Activated CD8-positive, alpha-beta T cell treated with anti-CD3 and anti-CD28 coated beads, Interleukin-2, amount 10 ng/mL, durations not matched to agents 7 days and 5 days (primary cell): ENCODE measurements at places on chromosomes 7 and 10.
A peak's percentile ranks its signal among the peaks of the same experiment; 100 is the strongest.

GRCh38 chr10:31578951-31579350 lies 259.9 kb downstream of the ZEB1 start:
- DNase-seq = no peak
- H3K27ac ChIP-seq = no peak overlapping the region
- H3K4me1 ChIP-seq = no peaks in the 10 kb centered on the region
- H3K36me3 ChIP-seq = no peaks in the 10 kb centered on the region
- no peak overlapping the region for H3K4me3 ChIP-seq

- H3K27ac ChIP-seq = peak overlapping the region; percentile 56
- peaks cover 72% of the 10 kb centered on the region for H3K4me1 ChIP-seq
- no peaks in the 10 kb centered on the region for H3K27me3 ChIP-seq
- peaks cover 65% of the 10 kb centered on the region for H3K36me3 ChIP-seq
Observed at GRCh38 chr7:130946114-130946513, 212.1 kb upstream of the KLF14 start.

- H3K27ac ChIP-seq = no peak overlapping the region
- H3K4me3 ChIP-seq = no peak overlapping the region
- H3K27me3 ChIP-seq = peaks cover 5% of the 10 kb centered on the region
- no peaks in the 10 kb centered on the region for H3K36me3 ChIP-seq
Observed at GRCh38 chr7:103833401-103833800, 156.1 kb downstream of the RELN start.

DNA sequence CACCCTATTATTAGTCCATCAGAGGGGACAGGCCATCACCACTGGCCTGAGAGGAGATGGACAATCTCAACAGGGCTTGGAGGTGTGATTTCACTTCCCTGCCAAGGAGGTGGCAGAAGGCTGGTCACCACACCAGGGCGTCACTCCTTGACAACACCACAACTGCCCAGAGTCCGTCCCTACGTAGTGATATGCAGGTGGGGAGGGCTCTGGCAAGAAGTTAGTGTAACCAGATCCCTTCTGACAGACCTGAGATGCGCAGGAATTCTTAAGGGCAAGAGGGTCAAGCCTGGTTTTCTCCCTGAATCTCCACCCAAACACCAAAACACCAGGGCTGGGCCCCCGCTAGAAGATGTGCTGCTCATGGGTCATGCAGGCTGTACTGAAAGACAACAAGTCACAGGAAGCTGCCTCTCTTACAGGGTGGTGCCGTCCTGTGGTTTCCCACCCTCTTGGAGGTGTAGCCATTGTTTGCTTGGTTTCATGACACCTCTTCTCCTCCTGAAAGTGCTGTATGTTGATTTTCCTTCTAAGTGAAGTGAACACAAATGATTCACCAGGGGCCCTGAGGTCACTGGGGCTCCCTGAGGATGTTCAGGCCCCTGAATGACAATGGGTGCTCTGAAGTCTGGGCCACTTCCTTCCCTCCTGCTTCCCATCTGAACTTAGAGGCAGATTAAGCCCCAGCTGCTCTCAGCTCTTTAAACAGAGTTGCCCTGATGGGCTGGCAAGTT lies 27.1 kb downstream of the ATXN7L1 start:
- peak; percentile 81 for DNase-seq
- peaks cover 49% of the 10 kb centered on the region for H3K4me1 ChIP-seq
- H3K27ac ChIP-seq = peak overlapping the region; percentile 91
- H3K4me3 ChIP-seq = peak overlapping the region; percentile 49

GRCh38 chr7:131605280-131605878 lies 49.0 kb upstream of the PODXL start:
- DNase-seq = no peak
- H3K4me1 ChIP-seq = no peaks in the 10 kb centered on the region
- H3K27me3 ChIP-seq = peaks cover 14% of the 10 kb centered on the region
- H3K36me3 ChIP-seq = no peaks in the 10 kb centered on the region

DNA sequence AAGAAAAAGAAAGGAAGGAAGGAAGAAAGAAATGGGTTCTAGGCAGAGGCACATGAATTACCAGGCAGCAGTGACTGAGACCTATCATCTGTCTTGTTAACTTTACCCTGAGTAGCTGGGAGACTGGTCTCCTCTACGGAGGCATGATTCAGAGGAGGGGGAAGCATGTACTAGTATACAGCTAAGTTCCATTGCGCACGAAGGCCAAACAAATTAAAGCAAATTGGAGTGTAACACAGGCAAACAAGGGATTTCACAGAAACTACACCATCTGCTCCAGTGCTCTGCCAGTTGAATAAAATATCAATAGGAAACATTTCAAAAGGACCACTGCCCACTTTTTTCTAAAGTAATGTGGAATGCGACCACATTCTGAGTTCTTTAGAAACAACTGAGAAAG lies 65.9 kb upstream of the RSU1 start:
- H3K4me3 ChIP-seq = no peak overlapping the region
- H3K27ac ChIP-seq = no peak overlapping the region
- peaks cover 5% of the 10 kb centered on the region for H3K27me3 ChIP-seq
- no peak for DNase-seq
- no peaks in the 10 kb centered on the region for H3K4me1 ChIP-seq
- no peaks in the 10 kb centered on the region for H3K36me3 ChIP-seq

DNA sequence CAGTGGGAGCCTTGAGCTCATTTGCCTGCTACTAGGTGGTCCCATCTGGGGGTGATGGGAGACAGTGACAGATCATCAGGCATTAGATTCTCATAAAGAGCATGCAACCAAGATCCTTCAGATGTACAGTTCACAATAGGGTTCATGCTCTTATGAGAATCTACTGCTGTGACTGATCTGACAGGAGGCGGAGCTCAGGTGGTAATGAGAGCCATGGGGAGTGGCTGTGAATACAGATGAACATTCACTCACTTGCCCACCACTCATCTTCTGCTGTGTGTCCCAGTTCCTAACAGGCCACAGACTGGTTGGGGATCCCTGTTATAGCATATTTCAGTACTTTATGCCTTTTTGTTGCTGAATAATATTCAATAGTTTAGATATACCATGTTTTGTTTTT lies 6.6 kb upstream of the UBE2D1 start:
- DNase-seq = no peak
- H3K4me3 ChIP-seq = no peak overlapping the region
- H3K27me3 ChIP-seq = peaks cover 18% of the 10 kb centered on the region
- H3K4me1 ChIP-seq = peaks cover under 1% of the 10 kb centered on the region
- no peaks in the 10 kb centered on the region for H3K36me3 ChIP-seq
- H3K27ac ChIP-seq = no peak overlapping the region

- H3K4me3 ChIP-seq = no peak overlapping the region
- no peak overlapping the region for H3K27ac ChIP-seq
- H3K36me3 ChIP-seq = no peaks in the 10 kb centered on the region
- H3K27me3 ChIP-seq = peaks cover 11% of the 10 kb centered on the region
- DNase-seq = no peak
Observed at GRCh38 chr7:155975490-155975889, 163.2 kb upstream of the SHH start.

GRCh38 chr7:39199006-39199405 lies 221.3 kb downstream of the POU6F2 start:
- no peaks in the 10 kb centered on the region for H3K4me1 ChIP-seq
- H3K27ac ChIP-seq = no peak overlapping the region
- H3K27me3 ChIP-seq = no peaks in the 10 kb centered on the region
- no peaks in the 10 kb centered on the region for H3K36me3 ChIP-seq

DNA sequence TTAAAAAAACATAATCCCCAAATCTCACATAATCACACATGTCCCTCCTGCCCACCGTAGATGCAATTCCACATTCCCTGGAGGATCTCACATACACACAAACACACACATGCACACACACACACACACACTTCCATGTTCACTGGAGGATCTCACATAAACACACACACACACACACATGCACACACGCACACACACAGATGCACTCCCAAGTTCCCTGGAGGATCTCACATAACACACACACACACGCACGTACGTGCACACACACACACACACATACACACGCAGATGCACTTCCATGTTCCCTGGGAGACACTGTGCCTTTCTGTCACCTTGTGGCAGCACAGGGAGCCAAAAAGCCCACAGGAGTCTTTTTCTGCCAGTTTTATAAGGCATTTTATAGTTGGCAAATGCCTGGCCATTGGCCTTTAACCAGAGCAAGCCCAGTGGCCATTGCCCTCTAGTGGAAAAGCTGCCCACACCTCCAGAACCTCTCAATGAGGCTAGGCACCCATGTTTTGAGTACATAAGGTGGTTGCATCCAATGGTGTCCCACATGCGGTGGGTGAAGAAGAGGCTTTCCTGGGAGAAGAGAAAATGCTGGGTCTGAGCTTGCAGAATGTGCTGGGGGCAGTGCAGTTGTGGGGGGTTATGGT lies 115.4 kb upstream of the ACBD5 start:
- no peaks in the 10 kb centered on the region for H3K36me3 ChIP-seq
- H3K27ac ChIP-seq = no peak overlapping the region
- H3K27me3 ChIP-seq = peaks cover 4% of the 10 kb centered on the region
- no peak for DNase-seq
- H3K4me1 ChIP-seq = no peaks in the 10 kb centered on the region

DNA sequence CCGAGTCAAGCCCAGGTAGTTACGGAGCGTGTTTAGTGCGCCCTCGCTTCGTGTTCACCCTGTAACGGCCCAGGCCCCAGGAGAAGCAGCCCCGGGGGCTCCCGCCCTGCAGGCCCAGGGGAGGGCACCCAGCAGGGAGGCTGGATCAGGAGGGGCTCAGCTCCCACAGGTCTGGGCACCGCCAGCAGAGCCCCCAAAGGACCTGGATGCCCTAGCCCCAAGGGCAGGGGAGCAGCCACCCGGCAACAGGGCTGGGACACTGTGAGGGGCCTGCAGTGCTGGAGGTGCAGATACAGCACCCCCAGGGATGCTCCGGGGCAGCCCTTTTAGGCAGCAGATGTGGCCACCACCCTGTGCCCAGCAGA lies 35.2 kb downstream of the PWWP2B start:
- H3K27ac ChIP-seq = no peak overlapping the region
- H3K4me1 ChIP-seq = peaks cover 10% of the 10 kb centered on the region
- no peak overlapping the region for H3K4me3 ChIP-seq
- no peak for DNase-seq
- H3K27me3 ChIP-seq = no peaks in the 10 kb centered on the region
- H3K36me3 ChIP-seq = no peaks in the 10 kb centered on the region

- no peak overlapping the region for H3K27ac ChIP-seq
- no peaks in the 10 kb centered on the region for H3K27me3 ChIP-seq
- H3K4me1 ChIP-seq = no peaks in the 10 kb centered on the region
- DNase-seq = no peak
- H3K4me3 ChIP-seq = no peak overlapping the region
Observed at GRCh38 chr10:74612195-74612594, 214.2 kb upstream of the KAT6B start.

GRCh38 chr10:110992006-110992800 lies 72.8 kb downstream of the SHOC2 start:
- H3K27ac ChIP-seq = no peak overlapping the region
- no peak for DNase-seq
- H3K4me3 ChIP-seq = peak overlapping the region; percentile 26
- H3K4me1 ChIP-seq = peaks cover 28% of the 10 kb centered on the region
- H3K27me3 ChIP-seq = no peaks in the 10 kb centered on the region

DNA sequence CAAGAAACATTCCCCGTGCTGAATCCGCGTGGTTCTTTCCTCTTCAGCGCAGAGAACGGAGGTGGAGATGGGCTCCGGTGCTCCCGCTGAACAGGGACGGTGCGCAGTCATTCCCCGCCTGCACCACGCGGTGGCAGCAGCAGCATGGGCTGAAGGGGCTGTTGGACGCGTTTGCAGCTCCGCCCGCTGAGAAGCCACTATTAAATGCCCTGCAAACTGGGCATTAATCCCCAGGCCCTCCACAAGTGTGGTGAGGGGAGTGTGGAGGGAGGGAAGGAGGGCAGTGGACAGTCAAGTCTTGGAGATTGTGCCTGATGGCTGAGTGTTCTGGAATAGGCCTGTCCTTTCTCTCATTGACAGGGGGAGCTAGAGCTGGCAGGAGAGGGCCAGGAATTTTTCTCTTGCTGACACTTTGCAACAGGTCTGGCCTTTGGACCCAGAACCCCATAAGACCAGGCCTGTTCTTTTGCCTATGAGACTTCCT lies 240.2 kb upstream of the INHBA start:
- peaks cover 20% of the 10 kb centered on the region for H3K27me3 ChIP-seq
- H3K27ac ChIP-seq = peak overlapping the region; percentile 33
- peaks cover 10% of the 10 kb centered on the region for H3K4me1 ChIP-seq
- no peaks in the 10 kb centered on the region for H3K36me3 ChIP-seq
- peak; percentile 79 for DNase-seq
- H3K4me3 ChIP-seq = no peak overlapping the region

- H3K27me3 ChIP-seq = no peaks in the 10 kb centered on the region
- H3K4me3 ChIP-seq = no peak overlapping the region
- H3K27ac ChIP-seq = no peak overlapping the region
- H3K4me1 ChIP-seq = no peaks in the 10 kb centered on the region
Observed at GRCh38 chr10:46197050-46197449, 89.7 kb upstream of the ANTXRL start.

DNA sequence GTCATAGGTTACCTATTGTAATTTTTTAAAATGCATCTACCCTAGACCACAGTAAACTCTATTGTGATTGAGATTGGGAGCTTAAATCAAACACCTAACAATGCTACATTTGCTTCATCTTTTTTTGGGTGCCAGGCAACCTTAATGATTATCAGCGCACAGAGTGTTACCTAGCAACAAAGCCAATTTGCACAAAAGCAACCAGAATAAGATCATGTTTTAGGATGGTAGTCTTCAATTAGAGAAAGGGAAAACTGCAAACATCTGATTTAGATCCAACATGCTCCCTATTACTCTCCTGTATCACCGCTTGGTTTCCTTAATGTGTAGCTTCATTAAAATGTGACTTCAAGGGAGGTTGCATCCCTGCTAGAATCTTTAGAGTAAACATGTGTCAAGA lies 226.9 kb downstream of the ABCA13 start:
- no peak overlapping the region for H3K4me3 ChIP-seq
- DNase-seq = no peak
- no peaks in the 10 kb centered on the region for H3K27me3 ChIP-seq
- H3K36me3 ChIP-seq = no peaks in the 10 kb centered on the region
- no peak overlapping the region for H3K27ac ChIP-seq
- no peaks in the 10 kb centered on the region for H3K4me1 ChIP-seq

- DNase-seq = no peak
- H3K27me3 ChIP-seq = peaks cover 3% of the 10 kb centered on the region
- H3K4me3 ChIP-seq = no peak overlapping the region
- H3K36me3 ChIP-seq = no peaks in the 10 kb centered on the region
Observed at GRCh38 chr10:49382826-49383225, 13.1 kb downstream of the DRGX start.

- H3K4me1 ChIP-seq = peaks cover 24% of the 10 kb centered on the region
- H3K27ac ChIP-seq = no peak overlapping the region
- no peak for DNase-seq
- H3K4me3 ChIP-seq = no peak overlapping the region
- no peaks in the 10 kb centered on the region for H3K36me3 ChIP-seq
- H3K27me3 ChIP-seq = peaks cover 4% of the 10 kb centered on the region
Observed at GRCh38 chr7:75734586-75735458, 3.9 kb downstream of the HIP1 start.

DNA sequence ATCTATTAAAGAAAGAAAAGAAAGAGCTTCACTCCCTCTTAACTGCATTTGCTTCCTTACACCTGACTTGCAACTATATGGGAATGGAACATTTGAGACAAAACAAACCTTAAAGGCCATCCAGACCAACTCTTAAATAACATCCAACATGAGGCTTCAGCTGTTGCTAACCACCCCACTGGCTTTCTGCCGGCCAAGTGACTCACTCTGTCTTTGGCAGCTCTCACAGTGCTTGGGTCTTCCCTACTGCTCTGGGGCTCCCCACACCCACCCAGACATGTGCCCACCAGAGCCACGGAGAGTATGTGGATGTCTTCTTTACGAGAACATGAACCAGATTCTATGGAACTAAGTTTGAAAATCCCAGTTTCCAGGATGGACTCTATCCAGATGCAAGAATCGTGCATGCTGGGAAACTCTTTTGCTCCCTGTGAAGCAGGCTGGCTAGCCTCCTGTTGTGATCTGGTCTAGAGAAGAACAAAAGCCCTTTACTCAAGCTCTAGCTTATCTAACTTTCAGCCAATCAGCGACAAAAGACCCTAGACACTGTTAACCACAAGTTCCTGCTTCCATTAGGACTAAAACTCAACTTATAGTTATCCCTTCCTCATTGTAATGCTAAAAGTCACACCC lies 245.7 kb downstream of the TCERG1L start:
- H3K27me3 ChIP-seq = no peaks in the 10 kb centered on the region
- H3K36me3 ChIP-seq = no peaks in the 10 kb centered on the region
- no peak for DNase-seq
